Thoracic aorta (tissue), 2 donors: ENCODE measurements at places on chromosomes 5 and 9.

GRCh38 chr5:170095646-170096045, 10.1 kb upstream of the FOXI1 start:
- H3K27me3 ChIP-seq, result no peaks in the 10 kb centered on the region
- no peaks in the 10 kb centered on the region for H3K36me3 ChIP-seq
- no peak overlapping the region for H3K4me3 ChIP-seq
- H3K27ac ChIP-seq, result no peak overlapping the region

DNA sequence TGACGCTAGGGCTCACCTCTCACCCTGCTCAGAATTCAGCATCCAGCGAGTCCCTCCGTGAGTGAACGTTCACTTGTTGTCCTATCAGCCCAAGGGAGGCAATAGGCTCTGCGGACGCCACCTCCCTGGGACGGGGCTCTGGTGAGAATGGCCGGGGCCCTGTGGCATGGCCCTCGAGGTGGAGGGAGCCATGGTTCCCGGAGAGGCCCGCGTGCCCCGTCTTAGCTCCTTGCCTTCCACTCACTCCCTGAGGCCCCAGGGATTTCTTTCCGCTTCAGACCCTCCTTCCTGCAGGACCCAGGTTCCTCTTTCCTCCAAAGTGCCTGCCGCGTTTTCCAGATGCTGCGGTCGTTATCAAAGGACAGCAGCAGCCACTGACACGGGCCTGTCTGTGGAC, 21.5 kb downstream of the EXOC3 start:
- peaks cover 32% of the 10 kb centered on the region for H3K36me3 ChIP-seq
- no peak overlapping the region for H3K4me3 ChIP-seq
- no peak for DNase-seq
- H3K27me3 ChIP-seq, result no peaks in the 10 kb centered on the region

DNA sequence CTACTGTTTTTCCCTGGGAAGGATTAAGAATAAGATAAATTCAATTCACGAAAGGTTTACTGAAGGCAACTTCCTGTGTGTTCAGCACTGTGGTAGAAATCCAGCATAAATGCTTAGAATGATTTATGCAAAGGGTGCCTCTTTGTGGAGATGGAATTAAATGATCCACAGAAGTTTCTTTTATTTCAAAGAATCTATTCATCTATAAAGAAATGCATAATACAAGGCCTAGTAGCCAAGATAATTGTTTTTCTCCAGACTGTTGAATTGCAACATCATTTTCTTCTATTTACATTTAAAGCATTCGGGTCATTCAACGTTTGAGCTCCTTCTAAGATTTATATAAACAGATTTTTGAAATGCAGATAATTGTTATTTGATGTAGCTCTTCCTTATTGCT, 138.8 kb upstream of the NFIL3 start:
- no peak overlapping the region for H3K27ac ChIP-seq
- no peaks in the 10 kb centered on the region for H3K27me3 ChIP-seq
- no peak overlapping the region for H3K4me3 ChIP-seq
- no peak for DNase-seq

DNA sequence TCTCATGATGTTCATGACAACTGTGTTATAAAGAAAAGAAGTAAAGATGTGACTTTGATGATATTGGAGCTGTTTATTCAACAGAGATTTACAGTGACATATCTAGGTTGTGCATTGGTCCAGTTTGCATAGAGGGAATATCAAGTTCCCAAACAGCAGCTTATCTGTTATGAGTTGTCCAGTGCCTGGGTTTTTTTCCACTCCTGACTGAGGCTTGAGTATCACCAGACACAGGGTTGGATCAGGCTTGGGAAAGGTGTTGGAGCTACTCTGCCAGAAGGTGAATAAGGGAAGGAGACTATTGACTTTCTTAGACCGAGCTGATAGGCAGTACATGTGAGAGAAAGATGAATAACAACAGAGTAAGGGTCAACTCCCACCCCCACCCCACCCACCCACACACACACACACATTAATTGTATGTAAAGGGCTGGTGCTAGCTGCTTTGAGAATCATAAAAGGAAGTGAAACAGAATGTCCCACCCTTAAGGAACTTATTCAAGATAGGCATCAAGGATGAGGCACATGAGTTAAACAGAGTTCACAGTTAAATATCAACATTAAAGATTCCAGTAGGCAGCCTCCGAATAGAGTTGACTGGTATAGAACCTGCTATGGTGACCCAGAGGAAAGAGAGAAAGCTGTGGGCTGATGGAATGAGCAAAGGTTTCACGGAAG, 33.0 kb upstream of the RASGRF2 start:
- H3K4me3 ChIP-seq, result no peak overlapping the region
- H3K27me3 ChIP-seq, result no peaks in the 10 kb centered on the region
- H3K4me1 ChIP-seq, result no peaks in the 10 kb centered on the region
- no peak overlapping the region for H3K27ac ChIP-seq

GRCh38 chr9:77999231-77999631, 32.4 kb downstream of the GNAQ start:
- no peaks in the 10 kb centered on the region for H3K36me3 ChIP-seq
- DNase-seq, result no peak
- H3K27me3 ChIP-seq, result no peaks in the 10 kb centered on the region
- no peak overlapping the region for H3K27ac ChIP-seq
- H3K4me3 ChIP-seq, result no peak overlapping the region

GRCh38 chr9:120434532-120434931, 145.4 kb downstream of the CDK5RAP2 start:
- DNase-seq, result no peak
- peaks cover 14% of the 10 kb centered on the region for H3K36me3 ChIP-seq

DNA sequence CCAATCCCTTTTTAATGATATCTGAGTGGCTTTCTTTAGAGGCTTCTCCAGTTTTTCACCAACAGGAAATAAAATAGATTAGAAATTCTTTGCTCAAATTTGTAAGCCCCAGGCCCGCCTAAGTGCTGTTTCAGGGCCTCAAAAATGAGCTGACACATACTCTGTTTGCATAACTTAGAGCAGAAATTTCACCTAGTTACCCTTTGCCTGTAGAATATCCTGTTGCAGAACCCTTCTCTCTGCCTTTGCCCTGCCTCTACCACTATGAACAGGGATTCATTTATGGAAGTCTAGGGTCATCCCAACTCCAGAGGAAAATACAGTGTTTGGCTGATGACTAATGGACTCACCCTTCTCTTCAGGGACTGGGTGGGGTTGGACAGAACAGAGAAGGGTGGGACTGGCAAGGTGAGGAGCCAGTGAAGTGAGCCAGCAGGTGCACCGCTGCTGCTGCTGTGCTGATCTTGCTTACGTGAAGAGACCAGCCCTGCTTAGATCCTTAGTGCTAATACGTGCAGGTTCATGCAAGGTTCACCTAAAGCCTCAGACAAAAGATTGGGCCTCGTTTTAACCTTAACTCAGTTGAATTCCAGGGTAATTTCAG, 22.8 kb downstream of the OSTF1 start:
- H3K4me3 ChIP-seq, result no peak overlapping the region
- H3K27me3 ChIP-seq, result no peaks in the 10 kb centered on the region
- peaks cover 10% of the 10 kb centered on the region for H3K4me1 ChIP-seq
- H3K27ac ChIP-seq, result no peak overlapping the region
- H3K36me3 ChIP-seq, result no peaks in the 10 kb centered on the region
